Osteocyte (in vitro differentiated cells): ENCODE measurements at places on chromosomes 5 and 9. TPM values are rescaled to one million over a fixed set of nuclear protein-coding genes. Genes with fewer than 3 reads are reported as not detected.

Gene LCP2
- total RNA-seq = not detected in 2 replicates

Gene DRD1
- total RNA-seq = not detected in 2 replicates

Gene ISL1
- not detected in 2 replicates for total RNA-seq

Gene BHMT
- not detected in 2 replicates for total RNA-seq

Gene PCDHGB6
- total RNA-seq = 70.2 and 71.5 TPM in 2 replicates

Gene ALDH1A1
- total RNA-seq = not detected in 2 replicates

Gene LRRC19
- not detected in 2 replicates for total RNA-seq

Gene INSL4
- total RNA-seq = not detected in 2 replicates

Gene ATP10B
- not detected in 2 replicates for total RNA-seq

Gene EDIL3
- total RNA-seq = 470 and 495 TPM in 2 replicates

Gene GFI1B
- not detected in 2 replicates for total RNA-seq

DNA sequence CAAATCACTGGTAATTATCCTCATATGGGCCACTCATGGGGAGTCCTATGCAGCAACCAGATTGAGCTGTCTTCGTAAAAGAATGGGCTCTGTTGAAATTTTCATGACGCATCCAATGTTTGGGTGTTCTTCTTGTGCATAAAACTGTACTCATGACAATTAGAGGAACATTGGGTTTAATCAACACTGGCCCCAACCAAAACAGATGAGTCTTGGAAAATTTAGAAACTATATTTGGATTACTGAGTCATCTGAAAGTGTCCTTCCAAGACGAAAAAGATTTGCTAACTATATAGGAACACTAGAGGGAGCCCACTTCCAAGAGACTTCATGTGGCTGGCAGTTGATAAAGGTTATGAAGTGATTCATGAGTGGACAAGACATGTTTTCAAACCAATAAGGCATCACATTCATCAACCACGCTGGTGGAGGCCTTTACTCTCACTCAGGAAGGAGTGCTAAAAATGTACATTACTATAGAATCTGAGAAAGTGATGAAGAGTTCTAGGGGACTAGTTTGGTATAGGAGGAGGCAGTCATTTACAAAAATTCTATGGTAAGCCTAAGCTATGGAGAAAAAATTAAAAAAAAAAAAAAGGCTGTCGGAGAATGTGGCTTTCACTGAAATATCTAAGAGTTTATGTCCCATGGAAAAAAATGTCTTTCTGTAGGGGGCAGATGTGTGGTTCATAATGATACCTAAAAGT, 313.5 kb downstream of the PRDM9 start:
- DNase-seq = no peak

GRCh38 chr5:138651767-138652117, 76.5 kb upstream of the HSPA9 start:
- DNase-seq = no peak

- no peak for DNase-seq
Observed at GRCh38 chr9:124452326-124452725, 2.1 kb downstream of the ADGRD2 start.

GRCh38 chr5:31620026-31620425, 18.9 kb upstream of the PDZD2 start:
- no peak for DNase-seq

DNA sequence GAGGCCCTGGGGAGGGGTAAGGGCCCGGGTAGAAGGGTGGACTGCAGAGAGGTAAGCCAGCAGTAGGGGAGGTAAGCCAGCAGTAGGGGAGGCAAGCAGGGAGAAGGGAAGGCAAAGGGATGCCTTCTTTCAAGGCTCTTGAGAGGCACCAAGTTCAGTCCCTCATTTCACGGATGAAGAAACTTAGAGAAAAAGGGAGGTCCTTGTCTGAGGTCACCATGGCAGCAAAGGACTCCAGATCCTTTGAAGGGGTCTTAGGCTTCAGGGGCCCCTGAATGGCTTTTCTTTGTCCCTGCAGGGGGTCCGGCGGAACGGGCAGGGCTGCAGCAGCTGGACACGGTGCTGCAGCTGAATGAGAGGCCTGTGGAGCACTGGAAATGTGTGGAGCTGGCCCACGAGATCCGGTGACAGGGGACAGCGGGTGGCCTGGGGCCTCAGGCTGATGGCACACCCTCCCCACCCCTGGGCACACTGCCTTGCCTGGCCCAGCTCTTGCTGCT, 42.6 kb downstream of the RGS3 start:
- no peak for DNase-seq

DNA sequence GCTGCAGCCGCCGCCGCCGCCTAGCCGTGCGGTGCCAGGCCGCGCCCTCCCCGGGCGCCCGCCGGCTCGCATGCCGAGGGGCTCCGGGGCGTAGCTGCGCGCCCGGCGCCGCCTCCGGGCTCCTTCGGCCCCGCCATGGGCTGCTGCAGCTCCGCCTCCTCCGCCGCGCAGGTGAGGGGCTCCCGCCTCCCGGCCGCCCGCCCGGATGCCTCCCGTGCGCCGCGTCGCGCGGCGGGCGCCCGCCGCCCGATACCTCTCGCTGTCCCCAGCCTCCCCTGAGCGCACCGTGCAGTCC, 230 bp downstream of the SLC44A1 start:
- no peak for DNase-seq

- no peak for DNase-seq
Observed at GRCh38 chr9:128118472-128118857, 9.1 kb downstream of the PTGES2 start.

DNA sequence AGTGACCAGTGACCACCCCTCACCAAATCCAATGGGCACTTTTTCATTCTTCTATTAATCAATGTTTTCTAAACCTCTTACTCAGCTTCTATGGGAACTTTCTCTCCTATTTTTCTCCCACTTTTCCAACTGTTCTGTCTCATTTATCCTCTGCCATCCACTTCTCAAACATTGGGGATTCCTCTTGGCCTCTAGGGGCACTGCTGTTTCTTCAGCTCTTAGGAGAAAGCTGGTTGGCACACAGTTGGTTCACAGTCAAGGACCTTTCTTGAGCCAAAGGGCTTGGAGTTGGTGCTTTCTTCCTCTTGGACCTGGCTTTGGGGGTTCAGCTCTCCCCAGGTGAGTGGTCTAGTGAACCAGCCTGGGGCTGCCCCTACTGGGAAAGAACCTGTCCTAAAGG, 112.2 kb upstream of the LHFPL2 start:
- peak; percentile 11 for DNase-seq

GRCh38 chr9:114811966-114812636, 6.3 kb upstream of the TNFSF15 start:
- DNase-seq = no peak

DNA sequence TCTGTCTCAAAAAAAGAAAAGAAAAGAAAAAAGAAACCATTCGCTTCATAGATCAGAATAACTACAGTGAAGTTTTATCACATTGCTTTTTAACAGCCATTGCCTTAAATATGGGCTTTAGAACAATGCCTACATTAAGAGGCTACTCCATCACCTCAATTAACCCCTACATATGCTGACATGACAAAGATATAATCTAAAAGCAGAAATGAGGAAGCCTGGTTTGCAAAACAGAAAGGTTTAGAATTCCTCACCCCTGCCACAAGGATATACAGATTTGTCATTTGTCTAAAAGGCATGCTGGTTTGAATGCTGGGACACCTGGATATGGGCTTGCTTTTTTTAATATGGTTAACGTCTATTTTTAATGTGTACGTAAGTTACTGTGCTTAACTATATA, 1353.0 kb upstream of the C9orf72 start:
- DNase-seq = no peak

DNA sequence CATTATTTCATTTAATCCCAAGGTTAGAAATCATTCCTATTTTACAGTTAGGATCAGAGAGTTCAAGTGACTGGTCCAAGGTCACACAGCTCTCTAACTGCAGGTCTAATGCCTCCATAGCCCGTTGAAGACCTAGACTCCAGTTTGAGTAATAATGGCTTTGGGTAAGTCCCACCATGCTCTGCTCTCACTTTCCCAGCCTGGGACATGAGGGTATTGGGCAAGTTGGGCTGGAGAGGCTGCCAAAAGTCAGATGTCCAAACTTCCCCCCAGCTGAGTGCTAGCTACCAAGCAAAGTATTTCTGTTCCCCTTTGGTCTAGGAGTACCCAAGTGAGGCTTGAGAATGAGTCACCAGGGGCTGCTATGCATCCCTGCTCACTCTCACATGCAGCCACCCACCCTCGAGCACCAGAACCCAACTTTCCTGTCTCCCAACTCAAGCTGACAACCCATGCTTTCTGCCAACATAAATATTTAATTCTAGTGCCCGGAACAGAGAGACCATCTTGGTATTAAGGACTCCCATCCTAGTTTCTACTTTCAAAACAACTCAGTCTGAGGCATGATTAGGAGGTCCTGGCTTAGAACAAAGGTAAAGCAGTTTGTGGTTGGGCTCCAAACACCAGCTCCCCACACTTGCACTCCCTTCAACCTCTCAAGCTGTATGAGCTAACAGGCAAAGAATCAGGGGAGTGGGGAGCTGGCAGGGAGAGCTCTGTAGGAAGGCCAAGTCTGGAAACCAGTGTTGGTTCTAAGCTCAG, 236.5 kb upstream of the TRIM32 start:
- DNase-seq = no peak

DNA sequence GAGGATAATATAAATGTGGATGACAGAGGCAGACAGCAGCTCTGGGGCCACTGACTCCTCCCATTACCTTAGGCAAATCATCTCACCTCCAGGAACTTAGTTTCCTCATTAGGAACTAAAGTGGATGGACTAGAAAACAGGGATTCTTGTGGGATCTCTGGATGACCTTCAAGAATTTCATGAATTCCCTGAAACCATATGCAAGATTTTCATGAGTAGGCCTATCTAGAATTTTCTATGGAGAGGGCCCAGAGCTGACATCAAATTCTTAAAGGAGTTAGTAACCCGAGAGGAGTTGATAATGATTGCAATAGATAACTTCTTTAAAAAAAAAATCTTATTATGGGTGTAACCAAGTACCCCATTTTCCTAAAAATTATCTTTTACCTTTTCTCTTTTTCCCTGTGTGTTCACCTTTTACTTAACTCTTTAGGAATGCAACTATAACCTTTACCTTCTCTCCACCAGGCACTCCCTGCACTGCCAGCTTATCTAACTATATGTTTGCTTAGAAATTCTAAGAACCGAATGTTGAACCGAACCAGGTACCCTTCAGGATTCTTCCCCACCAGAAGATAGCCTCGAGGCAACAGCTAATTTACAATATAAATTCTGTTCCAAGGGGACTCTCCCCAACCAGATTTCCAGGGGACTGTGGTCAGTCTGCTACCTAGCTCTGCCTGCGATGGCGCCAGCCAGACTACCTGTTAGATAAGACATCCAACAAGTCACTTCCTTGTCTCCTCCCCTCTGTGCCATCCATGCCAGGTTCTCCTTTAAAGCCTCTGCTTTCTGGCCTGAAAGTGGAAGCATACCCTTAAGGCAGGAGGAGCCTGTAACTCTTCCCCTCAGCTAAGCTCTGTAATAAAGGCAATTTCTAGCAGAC, 86.0 kb downstream of the GCNT4 start:
- DNase-seq = no peak

DNA sequence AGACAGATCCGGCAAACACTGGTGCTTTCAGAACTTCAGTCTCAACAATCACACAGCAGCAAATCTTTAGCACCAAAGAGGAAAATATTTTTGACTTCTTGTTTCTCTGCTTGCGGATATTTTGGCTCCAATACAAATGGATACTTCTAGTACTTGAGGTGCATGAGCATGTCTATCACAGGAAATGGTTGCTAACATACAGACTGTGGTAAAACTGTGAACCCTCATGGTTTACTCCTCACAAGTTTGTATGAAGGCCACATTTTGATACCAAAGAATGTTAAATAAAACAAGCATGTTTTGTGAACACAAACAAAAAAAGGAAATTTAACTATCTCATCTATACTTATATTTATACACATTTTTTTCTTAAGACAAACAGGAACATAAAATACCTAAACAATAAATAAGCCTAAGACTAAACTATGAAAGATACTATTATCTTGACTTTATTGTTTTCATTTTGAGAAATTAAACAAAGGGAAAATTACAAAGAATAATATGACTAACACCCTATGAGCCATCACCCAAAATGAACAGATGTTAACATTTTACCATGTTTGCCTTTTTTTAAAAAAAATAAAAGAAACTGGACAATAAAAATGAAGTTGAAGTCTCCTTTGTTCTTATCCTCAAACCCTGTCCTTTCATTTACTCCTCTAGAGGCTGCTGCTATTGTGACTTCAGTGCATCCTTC, 135.0 kb upstream of the LHFPL2 start:
- DNase-seq = no peak

DNA sequence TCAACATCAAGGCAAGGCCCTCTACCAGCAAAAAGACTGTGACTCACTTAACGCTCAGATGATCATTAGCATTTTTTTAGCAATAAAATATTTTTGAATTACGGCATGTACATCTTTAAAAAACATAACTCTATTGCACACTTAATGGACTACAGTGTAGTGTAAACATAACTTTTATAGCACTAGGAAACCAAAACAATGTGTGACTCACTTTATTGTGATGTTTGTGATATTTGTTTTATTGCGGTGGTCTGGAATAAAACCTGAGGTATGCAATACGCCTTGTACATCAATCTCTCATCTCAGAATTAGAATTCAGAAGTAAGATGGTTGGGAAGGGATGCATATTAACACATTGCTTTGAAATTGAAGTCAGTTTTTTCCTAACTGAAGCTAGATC, 106.9 kb upstream of the PTCH1 start:
- DNase-seq = no peak

- DNase-seq = no peak
Observed at GRCh38 chr9:85534340-85534739, 207.4 kb downstream of the AGTPBP1 start.

DNA sequence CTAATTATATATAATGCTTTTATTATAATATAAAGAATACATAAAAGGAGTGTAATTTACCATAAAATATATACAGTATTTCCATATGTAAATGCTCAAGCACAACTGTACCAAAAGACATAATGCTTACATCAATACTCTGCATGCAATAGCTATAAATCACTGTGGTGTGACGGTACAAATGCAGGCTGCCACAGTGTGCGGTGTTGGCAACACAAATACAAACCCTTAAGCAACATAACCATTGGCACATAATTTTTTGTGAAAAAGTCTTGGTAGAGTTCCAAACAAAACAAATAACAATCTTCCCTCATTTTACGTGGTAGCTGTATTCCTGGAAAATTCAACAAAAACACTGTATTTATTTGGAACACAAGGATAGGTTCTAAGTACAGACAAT, 1.9 kb upstream of the SHISAL2B start:
- no peak for DNase-seq

DNA sequence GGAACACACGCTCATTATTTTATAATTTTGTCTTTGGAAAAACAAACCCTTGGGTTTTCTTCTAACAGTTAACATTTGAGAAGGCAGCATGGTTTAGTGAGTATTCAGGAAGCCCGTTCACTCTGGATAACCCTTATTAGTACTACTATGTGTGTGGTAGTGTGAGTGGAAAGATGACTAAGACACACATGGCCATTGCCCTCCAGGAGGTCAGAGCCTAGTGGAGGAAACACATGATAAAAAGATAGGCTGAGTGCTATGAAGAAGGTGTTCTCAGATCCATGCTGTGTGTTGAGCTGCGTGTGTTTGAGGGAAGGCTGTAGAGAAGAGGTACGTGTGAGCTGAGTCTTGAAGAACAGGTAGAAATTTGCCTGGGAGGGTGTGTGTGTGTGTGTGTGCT, 8.4 kb downstream of the C5orf47 start:
- DNase-seq = no peak
